ENCODE measurements at places on chromosomes 7 and 10. TPM values are rescaled to one million over a fixed set of nuclear protein-coding genes. Genes with fewer than 3 reads are reported as not detected.

Gene SPRN
- total RNA-seq = not detected

Gene TRIM74
- total RNA-seq = 1.6 TPM

Gene ABLIM1
- total RNA-seq = 154 TPM

Gene PLEKHS1
- total RNA-seq = not detected

Gene CYP3A7
- total RNA-seq = 1.9 TPM

Gene PUS7
- 3.6 TPM for total RNA-seq

Gene DOCK4
- 11.1 TPM for total RNA-seq

Gene ATRNL1
- 174 TPM for total RNA-seq

Gene CALCR
- 0.08 TPM for total RNA-seq

Gene AQP1
- total RNA-seq = 43.4 TPM

Gene DYNC1I1
- 7.4 TPM for total RNA-seq

Gene BTBD16
- not detected for total RNA-seq

Gene HGF
- 74.5 TPM for total RNA-seq

Gene NXPH1
- 24.4 TPM for total RNA-seq

Gene PPRC1
- total RNA-seq = 19.0 TPM

Gene SVOPL
- total RNA-seq = 1.4 TPM

Gene PTEN
- 82.2 TPM for total RNA-seq

Measured in adrenal gland (tissue), 19 donors.